ENCODE measurements at places on chromosomes 12 and 14. TPM values are rescaled to one million over a fixed set of nuclear protein-coding genes. Genes with fewer than 3 reads are reported as not detected.
A peak's percentile ranks its signal among the peaks of the same experiment; 100 is the strongest.

Gene SLC22A17
- total RNA-seq, result 2.0 TPM

- H3K27ac ChIP-seq, result no peak overlapping the region
- H3K36me3 ChIP-seq, result no peaks in the 10 kb centered on the region
- no peak overlapping the region for H3K4me3 ChIP-seq
Measured at GRCh38 chr12:14148489-14149270, 167.3 kb upstream of the GRIN2B start.

Gene SLC10A1
- 0.22 TPM for total RNA-seq

DNA sequence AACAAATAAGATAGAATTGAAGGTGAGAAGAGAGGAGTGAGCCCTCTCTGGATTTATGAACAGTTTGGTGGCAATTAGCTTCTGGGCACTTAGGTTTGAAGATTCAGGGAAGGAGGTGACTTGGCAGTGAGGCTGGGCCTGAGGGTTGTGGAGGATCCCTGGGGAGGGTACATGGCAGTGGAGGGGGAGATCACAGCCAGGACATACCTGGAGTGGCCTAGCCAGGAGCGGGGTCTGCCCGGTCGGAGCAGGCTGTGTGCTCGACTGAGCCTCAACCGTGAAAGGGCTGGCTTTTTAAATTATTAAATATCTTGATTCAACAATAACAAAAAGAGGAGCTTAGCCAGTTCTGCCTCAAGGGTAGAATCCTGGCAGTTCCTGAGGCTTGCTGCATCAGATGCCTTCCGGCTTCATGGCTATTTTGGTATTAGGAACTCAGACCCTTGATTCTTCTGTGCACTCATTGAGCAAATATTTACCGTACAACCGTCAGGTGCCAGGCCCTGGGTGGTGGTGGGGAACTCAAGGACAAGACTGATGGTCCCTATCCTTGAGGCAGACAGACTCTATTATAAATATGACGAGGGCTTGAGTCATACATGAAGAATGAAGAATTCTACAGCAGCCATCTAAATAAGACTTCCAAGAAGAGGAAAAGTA, 73.4 kb downstream of the SPTB start:
- DNase-seq, result no peak
- H3K36me3 ChIP-seq, result peaks cover 29% of the 10 kb centered on the region
- no peak overlapping the region for H3K4me3 ChIP-seq
- no peaks in the 10 kb centered on the region for H3K27me3 ChIP-seq
- peak overlapping the region; percentile 69 for H3K27ac ChIP-seq

- H3K36me3 ChIP-seq, result no peaks in the 10 kb centered on the region
- no peaks in the 10 kb centered on the region for H3K4me1 ChIP-seq
- no peak for DNase-seq
- H3K27me3 ChIP-seq, result no peaks in the 10 kb centered on the region
- H3K4me3 ChIP-seq, result no peak overlapping the region
- H3K27ac ChIP-seq, result no peak overlapping the region
Measured at GRCh38 chr12:7387289-7387688, 56.7 kb downstream of the CD163L1 start.

Measured in gastrocnemius medialis (tissue), 4 donors.